ENCODE measurements at places on chromosomes 2 and 18. TPM values are rescaled to one million over a fixed set of nuclear protein-coding genes. Genes with fewer than 3 reads are reported as not detected.

Gene KATNAL2
- total RNA-seq, result 4.5 TPM

Gene OXER1
- 29.7 TPM for total RNA-seq

Gene ECEL1
- total RNA-seq, result 0.48 TPM

Gene STARD6
- total RNA-seq, result not detected

Gene GREB1
- total RNA-seq, result 22.4 TPM

Gene LRPPRC
- total RNA-seq, result 38.4 TPM

All from left lobe of liver (tissue), 2 donors.